ENCODE measurements at places on chromosomes 7 and 10.

- DNase-seq: no peak
These were observed 150.3 kb upstream of the CHST15 start for GRCh38 chr10:124243702-124244121.

GRCh38 chr10:121418126-121418777 is 180.0 kb downstream of the FGFR2 start:
- DNase-seq: no peak

GRCh38 chr7:132745510-132745909 is 169.2 kb upstream of the PLXNA4 start:
- DNase-seq: no peak

GRCh38 chr10:79079054-79079397 is 10.3 kb downstream of the ZMIZ1 start:
- no peak for DNase-seq

DNA sequence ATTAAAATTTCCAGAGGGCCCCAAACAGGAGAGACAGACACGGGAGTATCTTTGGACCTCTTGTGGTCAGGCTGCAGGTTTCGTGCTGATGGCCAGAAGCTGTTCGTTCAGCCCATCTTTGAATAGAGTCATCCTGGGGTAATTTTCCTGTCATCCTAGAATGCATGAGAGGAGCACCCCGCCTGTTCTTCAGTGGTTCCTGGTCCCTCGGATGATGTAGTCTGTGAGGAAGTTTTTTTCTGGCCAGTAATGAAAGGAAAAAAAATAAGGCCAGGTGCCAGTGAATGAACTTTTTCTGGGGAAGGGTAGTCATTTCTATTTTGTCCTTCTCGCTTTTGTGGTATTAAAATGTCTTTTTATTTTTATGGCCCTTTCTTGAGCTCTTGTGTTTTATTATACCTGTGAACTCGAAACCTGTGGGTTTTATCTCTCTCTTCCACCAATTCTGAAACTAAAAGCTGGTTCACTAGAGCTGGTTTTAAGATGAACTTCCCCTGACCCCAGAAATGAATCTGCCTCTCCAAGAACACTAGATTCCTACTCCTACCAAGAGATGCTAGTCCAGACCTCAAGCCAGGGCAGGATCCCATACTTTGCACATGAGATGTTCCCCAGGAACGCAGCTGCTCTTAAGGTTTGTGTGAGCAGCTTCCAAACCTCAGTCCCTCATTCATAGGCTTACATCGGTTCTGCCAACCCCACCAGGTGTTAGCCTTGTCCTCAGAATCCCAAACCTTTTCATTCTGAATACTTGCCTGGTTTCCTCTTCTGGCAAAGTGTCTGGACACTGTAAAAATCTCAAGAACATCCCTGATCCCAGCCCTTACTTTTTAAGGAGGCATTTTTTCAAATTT is 15.4 kb upstream of the MEST start:
- DNase-seq: no peak

GRCh38 chr7:90999989-91000979 is 263.9 kb upstream of the FZD1 start:
- no peak for DNase-seq

DNA sequence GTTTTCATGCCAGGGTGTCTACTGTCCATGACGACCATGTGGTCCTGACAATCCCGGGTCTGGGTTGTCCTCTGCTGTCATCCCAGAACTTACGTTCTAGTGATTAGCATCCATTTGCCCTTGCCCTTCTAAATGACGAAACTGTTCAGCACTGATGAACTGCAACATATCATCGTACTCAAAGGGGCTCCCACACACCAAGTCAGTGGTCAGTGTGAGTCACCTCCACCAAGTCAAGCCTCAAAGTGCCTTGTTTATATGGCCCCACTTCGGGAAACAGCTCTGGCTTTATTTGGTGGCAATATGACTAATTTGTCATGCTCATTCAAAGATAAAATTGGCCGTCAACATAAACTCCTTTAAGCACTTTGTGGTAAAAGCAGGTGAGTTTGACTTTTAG is 110.7 kb downstream of the FRMD4A start:
- DNase-seq: no peak
